Mucosa of descending colon (tissue), 3 donors: ENCODE measurements at places on chromosomes 3 and 15.

- DNase-seq: no peak
Observed at GRCh38 chr15:35697549-35698299, 151.8 kb upstream of the DPH6 start.

GRCh38 chr3:188321258-188321657, 167.3 kb downstream of the LPP start:
- no peak for DNase-seq

DNA sequence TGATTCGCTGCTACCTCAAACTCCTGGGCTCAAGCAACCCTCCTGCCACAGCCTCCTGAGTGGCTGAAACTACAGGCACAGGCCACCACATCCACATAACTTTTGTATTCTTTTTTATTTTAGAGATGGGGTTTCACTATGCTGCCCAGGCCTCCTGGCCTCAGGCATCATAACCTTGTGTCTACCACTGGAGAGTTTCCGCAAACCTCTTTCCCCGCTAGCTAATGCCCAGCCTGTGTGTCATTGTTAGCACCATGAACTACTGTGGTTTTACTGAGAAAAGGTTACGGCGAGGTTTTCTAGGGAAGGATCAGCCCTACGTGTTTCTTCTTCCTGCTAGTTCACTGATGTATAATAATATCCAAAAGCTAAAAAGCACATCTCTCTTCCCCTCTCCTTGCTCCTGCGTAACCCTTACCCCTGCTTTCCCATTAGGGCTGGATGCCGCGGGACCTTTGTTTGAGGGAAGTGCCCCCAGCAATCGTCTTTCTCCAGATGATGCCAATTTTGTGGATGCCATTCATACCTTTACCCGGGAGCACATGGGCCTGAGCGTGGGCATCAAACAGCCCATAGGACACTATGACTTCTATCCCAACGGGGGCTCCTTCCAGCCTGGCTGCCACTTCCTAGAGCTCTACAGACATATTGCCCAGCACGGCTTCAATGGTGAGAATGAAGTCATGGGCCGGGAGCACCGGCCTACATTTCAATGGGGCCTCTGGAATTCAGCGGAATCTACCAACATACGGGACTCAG, 113.7 kb downstream of the LIPC start:
- DNase-seq: no peak

DNA sequence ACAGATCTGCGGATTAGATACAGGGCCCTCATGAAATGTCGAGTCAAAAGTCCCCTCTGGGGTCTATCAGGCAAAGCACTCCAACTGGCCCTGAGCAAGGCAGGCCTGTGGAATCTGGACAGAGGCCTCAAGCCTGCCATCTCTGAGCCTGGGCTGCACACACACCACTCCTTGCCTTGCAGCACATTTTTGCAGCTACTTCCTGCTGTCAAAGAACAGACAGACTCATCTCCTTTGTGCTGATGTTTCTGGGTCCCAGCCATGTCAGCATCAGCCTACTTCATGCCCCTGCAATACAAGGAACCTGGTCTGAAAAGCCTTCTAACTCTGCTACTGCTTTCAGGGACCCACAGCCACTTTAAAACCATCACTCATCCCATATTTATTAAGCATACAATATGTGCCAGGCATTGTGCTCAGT, 60.6 kb upstream of the IL12A start:
- DNase-seq: no peak

DNA sequence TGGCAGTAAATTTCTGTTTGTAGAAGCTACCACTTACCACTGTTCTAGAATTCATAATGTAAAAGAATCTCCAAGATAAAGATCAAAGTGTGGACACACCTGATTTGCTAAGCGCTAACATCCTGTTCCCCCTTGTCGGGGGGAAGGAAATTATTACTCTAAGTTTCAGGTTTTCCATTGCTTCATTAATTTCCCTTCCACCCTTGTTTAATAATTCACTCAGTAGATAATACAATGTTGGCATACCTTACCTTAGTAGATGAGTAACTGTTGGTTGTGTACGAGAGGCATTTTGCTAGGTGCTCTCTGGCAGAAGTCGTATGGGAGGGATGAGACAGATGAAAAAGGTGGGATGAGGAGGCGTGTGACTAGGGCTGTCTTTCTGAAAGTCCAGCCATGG, 641.2 kb upstream of the ARRDC4 start:
- DNase-seq: no peak

- DNase-seq: no peak
Observed at GRCh38 chr3:100254168-100254777, 6.5 kb upstream of the TBC1D23 start.

- no peak for DNase-seq
Observed at GRCh38 chr15:32870240-32871033, 152.6 kb downstream of the GREM1 start.

DNA sequence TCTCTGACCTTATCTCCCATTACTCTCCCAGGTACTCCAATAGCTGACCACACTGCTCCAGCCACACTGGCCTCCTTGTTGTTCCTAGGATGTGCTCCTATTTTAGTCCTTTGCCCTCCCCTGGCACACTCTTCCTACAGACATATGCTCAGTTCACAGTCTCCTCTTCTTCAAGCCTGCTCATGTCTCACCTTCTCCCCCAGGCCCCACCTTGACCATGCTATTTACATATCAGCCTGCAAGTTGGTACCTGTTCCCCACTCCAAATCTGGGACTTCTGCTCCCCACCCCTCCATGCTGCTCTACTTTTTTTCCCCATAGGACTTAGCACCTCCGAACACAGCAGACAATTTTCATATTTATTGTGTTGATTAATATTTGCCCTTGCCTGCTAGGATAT, 84.9 kb upstream of the BCL6 start:
- DNase-seq: no peak

DNA sequence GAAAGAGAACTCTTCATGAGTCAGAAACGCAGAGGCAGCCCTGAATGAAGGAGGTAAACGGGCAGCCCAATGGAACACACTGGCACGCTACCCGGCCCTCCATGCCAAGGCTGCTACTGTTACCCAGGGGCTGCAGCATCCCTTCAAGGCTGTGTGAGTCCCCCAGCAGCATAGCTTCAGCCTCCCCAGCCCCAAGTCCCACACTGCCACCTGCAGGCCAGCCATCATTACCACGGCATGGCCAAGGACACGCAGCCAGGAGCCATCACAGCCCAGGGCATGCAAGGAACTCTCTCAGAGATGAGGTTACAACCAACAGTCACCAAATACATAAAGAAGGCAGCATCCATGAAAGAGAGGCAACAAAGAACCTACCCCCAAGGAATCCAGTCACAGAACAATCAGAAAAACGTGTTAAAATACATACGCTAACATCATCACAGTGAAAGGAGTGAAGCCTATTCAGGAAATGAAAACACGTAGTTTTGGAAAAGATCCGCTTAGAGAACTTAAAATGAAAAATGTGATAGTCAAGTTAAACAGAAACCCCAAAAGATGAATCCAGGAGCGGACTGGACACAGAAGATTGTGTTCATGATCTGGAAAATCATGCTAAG, 22.4 kb downstream of the PLA2G4F start:
- DNase-seq: peak; percentile 86

GRCh38 chr3:132592216-132592615, 4.9 kb upstream of the ACKR4 start:
- DNase-seq: no peak

DNA sequence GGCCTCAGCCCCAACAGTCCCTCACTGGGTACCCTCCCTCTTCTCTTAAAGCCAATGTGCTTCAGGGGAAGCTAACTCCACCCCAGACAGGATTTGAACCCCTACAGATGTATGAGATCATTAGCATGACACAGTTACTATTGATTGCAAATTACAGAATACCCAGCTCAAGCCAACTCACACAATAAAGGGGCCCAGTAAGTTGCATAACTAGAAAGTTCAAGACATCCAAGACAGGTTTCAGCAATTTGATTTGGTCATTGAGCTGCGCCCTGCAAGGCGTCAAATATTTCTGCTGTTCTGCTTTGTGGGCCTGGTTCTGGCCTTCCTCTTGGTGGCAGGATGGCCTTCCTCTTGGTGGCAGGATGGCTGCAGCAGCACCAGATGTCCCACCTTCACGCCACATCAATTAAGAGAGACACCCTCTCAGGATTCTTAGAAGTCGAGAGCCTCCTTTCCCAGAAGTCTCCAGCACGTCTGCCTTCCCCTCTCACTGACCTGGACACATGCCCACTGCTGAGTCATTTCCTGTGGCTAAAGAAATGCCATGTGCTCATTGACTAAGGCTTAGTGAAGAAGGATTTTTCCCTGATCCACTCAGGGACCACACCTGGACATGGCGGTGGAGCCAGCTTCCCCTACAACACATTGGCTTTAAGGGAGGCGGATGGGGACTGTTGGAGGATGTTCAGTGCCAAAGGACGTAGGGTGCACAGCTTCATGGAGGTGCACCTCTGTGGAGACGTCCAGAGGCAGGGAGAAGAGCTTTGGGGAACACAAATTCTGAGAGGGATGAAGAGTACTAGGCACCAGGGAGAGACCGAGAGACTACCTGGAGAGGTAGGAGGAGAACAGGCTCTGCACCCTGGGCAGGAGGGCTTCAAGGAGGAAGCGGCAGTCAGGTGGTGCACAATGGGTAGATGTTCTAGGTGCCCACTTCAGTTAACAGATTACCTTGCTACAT, 49.1 kb downstream of the DNASE1L3 start:
- DNase-seq: peak; percentile 65

DNA sequence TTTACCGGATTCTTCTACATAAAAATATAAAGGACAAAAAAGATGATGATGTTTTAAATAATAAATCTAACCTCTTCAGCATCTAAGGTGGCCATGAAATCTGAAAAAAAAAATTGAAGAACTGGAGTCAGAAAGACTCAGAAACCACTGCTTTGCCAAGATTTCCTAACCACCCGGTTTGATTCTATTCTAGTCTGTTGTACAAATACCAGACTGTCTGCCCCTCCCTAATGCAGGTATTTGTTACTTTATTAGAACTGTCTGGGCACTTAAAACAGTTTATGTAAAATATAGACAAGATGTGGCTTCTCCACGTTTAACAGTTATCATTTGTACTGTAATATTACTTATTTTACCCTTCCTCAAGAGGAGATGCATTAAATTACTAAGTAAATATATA, 48.8 kb downstream of the UACA start:
- DNase-seq: no peak

DNA sequence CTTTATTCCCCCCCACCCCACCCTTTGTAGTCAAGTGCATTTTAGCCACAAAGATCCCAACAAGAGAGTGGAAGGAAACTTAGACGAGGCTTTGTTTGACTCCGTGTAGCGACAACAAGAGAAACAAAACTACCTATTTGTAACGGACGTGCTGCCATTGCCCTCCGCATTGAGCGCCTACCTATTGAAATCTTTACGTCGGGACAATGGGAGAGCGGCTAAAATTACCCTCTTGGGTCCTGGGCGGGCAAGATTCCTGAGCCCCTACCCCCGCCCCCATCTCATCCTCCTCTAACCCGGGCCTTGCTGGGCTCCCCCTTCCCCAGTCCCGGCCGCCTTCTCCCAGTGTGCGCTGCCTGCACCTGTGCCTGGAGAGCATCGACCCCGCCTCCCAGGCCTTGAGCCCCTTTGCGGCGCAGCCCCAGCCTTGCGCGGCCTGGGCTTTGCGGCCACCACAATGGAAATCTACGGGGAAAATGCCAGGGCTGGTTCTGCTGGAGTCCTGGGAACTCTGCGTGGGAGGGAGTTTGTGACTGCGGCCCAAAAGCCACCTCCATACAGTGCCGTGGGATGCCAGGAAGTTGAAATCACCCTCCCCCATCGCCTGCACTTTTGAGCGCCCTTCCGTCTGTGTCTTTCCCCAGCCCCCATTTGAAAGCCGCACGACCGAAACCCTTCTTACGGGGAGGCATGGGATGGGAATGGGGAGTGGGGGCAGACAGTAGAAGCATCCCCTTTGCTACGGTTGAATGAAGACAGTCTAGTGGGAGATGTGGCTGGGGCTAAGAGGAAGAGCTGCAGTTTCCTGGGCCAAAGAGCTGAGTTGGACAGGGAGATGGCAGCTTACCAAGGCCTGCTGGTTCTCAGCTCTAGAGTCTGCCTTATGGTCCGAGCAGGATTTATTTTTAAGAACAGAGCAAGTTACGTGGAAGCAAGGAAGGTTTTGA, 1.1 kb upstream of the SOX2 start:
- DNase-seq: no peak

GRCh38 chr3:115279939-115280338, 132.9 kb upstream of the ZBTB20 start:
- no peak for DNase-seq

- no peak for DNase-seq
Observed at GRCh38 chr15:78045189-78045588, 32.3 kb downstream of the TBC1D2B start.

DNA sequence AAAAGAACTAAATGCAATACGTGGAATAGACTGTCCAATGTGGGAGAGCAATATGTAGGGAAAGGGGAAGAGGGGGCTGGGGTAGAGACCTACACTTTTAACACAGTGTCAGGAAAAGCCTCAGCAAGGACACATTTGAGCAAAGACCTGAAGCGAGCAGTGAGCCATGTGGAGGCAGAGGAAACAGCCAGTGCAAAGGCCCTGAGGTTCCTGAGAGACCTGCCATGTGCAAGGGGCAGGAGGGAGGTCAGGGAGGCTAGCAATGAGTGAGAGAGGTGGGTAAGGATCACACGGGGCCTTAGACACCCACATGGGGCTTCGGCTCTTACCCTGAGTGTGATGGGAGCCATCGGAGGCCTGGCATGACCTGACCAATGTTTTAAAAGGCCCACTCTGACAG, 181.0 kb downstream of the RAB11A start:
- DNase-seq: no peak

DNA sequence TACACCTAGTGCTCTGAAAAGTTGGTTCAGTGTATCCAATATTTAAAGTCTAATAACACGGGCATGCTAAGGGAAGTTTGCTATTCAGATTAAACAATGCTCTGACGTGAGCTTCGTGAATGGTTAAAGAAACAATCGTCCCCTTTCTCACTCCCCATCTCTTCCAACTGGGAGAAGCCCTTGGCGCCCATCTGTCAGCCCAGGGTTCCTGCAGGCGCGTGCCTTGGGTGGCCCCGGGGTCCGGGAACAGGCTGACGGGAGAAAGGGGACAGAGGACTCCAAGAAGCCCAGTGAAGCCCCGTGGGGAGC, 413 bp downstream of the SEC22C start:
- DNase-seq: no peak

DNA sequence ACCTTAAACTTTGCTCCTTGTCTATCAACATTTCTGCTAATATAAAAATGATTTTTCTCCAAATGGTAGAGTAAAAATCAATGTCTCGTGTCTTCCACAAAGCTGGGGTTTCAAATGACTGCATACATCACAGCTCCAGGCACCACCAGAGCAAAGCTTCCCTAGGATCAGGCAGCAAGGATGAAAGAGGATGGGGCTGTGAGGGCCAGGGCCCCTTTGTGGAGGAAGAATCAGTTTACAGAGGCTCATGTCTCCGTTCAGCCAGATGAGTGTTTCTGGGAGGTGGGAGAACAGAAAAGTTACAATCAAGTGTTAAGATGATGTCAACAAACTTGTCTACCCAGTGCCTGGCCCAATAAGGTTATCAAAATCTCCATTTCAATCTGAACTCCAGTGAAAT, 105.5 kb downstream of the BDH1 start:
- DNase-seq: no peak

GRCh38 chr3:166223120-166223519, 385.9 kb upstream of the BCHE start:
- no peak for DNase-seq

GRCh38 chr3:182668541-182668940, 124.8 kb upstream of the ATP11B start:
- no peak for DNase-seq
